EL (cell line): ENCODE measurements at places on chromosomes 3 and 15.

- DNase-seq, result no peak
Observed at GRCh38 chr3:122451371-122451770, 35.5 kb upstream of the WDR5B start.

DNA sequence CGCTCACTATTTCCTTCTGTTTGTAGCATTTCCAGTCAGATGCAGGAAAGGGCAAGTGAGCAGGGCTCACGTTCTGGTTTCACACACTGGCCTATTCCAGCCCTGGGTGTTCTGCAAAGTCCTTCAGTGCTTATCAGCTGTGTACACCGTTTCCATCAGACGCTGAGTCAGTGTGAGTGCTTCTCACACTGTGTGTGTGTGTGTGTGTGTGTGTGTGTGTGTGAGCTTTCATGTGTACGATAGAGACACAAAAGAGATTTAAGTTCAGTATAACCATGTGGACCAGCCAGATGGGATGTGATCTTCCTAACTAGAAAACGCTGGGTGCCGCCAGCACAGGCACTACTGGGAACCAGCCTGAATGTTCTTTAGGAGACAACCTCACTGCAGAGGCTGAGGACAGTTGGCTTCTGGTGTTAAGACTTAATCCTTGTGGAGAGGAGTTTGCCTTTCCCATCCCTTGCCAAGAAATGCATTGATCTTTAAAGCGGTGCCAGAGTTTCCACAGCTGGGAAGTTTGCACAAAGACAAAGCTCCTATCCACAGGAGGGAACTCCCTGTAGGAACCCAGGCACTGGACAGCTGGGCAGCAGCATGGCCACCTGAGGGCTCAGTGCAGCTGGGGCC lies 3.9 kb upstream of the CHSY1 start:
- DNase-seq, result no peak

- no peak for DNase-seq
Observed at GRCh38 chr3:111301238-111301798, 229.7 kb downstream of the NECTIN3 start.

DNA sequence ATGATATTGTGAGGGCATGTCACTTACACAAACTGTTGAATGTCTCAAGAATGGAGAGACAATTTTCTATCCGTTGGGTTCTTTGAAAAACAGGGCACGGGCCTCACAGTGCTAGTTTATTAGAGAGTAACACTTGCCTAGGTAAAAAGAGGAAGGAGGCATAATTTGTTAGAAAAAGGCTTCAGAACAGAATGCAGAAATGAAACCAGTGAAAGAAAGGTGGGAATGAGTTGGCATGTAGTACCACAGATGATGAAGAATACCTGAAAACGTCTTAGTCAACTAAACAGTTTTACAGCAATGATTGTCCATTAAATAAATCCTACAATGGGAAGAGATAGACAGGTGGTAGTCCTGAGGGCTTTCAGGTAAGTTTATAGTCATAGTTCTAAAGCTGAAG lies 1399.7 kb upstream of the CADM2 start:
- no peak for DNase-seq

GRCh38 chr3:121698901-121699300 lies 38.2 kb upstream of the HCLS1 start:
- no peak for DNase-seq

GRCh38 chr3:30475038-30475808 lies 131.2 kb upstream of the TGFBR2 start:
- DNase-seq, result no peak
